Sigmoid colon (tissue), 7 donors: ENCODE measurements at places on chromosomes 11 and 22. TPM values are rescaled to one million over a fixed set of nuclear protein-coding genes. Genes with fewer than 3 reads are reported as not detected.

Gene ARHGAP8
- total RNA-seq, result 0.81 TPM

Gene PTPRCAP
- total RNA-seq, result 1.5 TPM

Gene MS4A2
- total RNA-seq, result not detected

Gene RAPSN
- 0.36 TPM for total RNA-seq

Gene TBX10
- not detected for total RNA-seq

Gene BAIAP2L2
- 0.28 TPM for total RNA-seq

Gene SEC14L6
- total RNA-seq, result 4.3 TPM

Gene SCGB1D2
- not detected for total RNA-seq

Gene OR5A1
- total RNA-seq, result not detected

Gene DEUP1
- total RNA-seq, result not detected

Gene OR51I1
- total RNA-seq, result 2.2 TPM

Gene MUC15
- not detected for total RNA-seq

Gene ANKRD42
- 9.6 TPM for total RNA-seq

Gene PHOX2A
- 0.41 TPM for total RNA-seq

Gene APOA1
- 0.54 TPM for total RNA-seq

Gene C11orf16
- total RNA-seq, result not detected

Gene CARD18
- total RNA-seq, result not detected

Gene SCO2
- 1.3 TPM for total RNA-seq

Gene KCNJ1
- 0.81 TPM for total RNA-seq

Gene HTR3A
- total RNA-seq, result 4.5 TPM

Gene NRIP3
- total RNA-seq, result 3.6 TPM

Gene MPPED1
- total RNA-seq, result not detected

Gene KCNJ11
- total RNA-seq, result 0.41 TPM

Gene C11orf21
- 0.68 TPM for total RNA-seq

Gene PNPLA3
- total RNA-seq, result not detected

Gene ISX
- 0.83 TPM for total RNA-seq

Gene TXN2
- 43.2 TPM for total RNA-seq

Gene MRGPRX4
- total RNA-seq, result not detected

Gene NAV2
- 39.0 TPM for total RNA-seq

Gene FOLR2
- total RNA-seq, result 14.7 TPM

Gene APOL1
- 36.0 TPM for total RNA-seq

Gene HEPHL1
- total RNA-seq, result not detected

Gene OR52H1
- total RNA-seq, result 3.0 TPM

Gene FIBIN
- total RNA-seq, result 36.1 TPM

Gene PRG3
- not detected for total RNA-seq

Gene C11orf65
- 0.66 TPM for total RNA-seq

Gene POLD3
- 11.2 TPM for total RNA-seq

Gene MMP27
- total RNA-seq, result not detected

Gene LRRC10B
- total RNA-seq, result 1.6 TPM

Gene OR4X2
- not detected for total RNA-seq

Gene FDXACB1
- 0.71 TPM for total RNA-seq

Gene WT1
- total RNA-seq, result 0.81 TPM
